Stimulated activated CD8-positive, alpha-beta memory T cell treated with anti-CD3 and anti-CD28 coated beads, Interleukin-12 subunit alpha, Interleukin-12 subunit beta, amount 100 ng/mL, for 1 hour (primary cell): ENCODE measurements at places on chromosomes 6 and 20.

GRCh38 chr20:50391444-50392137 lies 118.6 kb upstream of the PTPN1 start:
- DNase-seq = no peak

DNA sequence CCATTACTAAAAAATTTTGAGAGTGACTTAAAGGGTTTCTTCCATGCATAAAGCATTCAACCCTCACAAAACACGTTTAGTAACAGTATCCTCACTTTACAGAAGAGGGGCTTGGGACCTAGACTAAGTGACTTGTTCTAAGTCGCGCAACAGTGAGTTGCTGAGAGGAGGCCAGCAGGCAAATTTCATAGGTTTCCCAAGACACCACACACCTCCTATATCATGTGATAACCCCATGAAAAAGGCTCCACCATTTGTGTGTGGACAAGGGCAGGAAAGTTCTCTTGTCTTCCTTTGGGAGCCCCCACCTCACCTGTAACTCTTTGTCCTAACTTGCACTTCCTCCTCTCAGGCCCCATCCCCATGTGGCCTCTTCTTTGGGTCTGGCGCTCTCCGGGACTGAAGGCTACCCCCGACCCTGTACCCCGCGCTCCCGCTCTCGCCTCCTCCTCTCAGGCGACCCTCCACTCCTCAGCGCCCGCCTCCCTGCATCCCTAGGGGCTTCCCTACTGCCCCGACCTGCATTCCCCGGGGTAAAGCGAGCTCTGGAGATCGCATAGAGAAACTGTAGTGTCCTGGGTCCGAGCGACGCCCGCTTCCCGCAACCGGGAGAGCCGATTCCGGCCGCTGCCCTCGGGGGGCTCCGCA lies 392 bp downstream of the PSMB8 start:
- no peak for DNase-seq

DNA sequence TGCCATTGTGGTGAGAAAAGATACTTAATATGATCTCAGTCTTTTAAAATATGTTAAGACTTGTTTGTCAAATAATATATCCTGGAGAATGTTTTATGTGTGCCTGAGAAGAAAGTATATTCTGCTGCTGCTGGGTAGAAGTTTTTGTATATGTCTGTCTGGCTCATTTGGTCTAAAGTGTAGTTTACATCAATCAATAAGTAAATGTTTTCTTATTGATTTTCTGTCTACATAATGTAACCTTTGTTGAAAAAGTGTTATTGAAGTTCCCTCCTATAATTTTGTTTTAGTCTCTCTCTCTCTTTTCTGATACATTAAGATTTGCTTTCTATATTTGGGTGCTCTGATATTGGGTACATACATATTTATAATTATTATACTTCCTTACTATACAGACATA lies 201.2 kb downstream of the THBS2 start:
- DNase-seq = no peak

GRCh38 chr6:41786451-41787218 lies 859 bp upstream of the TOMM6 start:
- DNase-seq = peak; percentile 80

- no peak for DNase-seq
Measured at GRCh38 chr6:26403893-26404292, 1.8 kb downstream of the BTN3A1 start.

DNA sequence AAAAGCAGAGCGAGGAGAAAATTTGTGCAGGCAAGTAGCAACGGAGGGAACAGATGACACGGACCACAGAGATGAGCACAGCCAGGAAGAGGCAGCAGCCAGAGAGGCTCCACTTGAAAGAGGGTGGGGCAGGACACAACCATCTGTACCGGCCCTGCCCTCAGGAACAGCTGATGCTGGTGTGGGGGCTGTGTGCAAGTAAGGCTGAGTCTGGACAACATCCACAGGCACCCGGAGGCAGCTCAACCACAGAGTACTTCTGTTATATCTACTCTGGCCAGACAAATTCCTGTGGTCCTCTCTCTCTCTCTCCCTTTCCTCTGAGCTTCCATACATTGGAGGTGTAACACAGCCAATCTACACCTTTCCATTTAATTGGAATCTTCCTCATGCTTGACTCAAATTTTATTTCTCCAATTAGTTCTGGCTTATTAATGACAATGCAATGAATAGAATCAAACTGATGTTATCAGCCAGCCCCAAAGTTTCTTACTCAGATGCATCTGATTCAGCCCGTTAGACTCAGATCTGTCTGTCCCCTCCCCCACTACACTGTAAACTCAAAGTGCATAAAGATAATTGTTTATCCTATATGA lies 24.9 kb downstream of the KIF13A start:
- DNase-seq = no peak

DNA sequence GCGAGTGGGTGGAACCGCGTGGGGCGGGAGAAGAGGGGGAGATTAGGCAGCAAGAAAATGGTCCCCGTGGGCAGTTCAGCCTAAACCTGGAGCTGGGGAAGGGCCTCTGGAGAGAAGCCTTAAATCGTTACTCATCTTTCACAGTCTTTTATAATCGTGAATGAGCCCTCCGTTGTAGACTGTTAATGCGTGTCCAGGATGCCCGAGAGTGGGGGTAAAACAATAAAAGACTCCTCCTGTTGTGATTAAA lies 11.0 kb upstream of the ELOVL5 start:
- no peak for DNase-seq

- no peak for DNase-seq
Measured at GRCh38 chr6:131387562-131388447, 185.2 kb upstream of the ARG1 start.

DNA sequence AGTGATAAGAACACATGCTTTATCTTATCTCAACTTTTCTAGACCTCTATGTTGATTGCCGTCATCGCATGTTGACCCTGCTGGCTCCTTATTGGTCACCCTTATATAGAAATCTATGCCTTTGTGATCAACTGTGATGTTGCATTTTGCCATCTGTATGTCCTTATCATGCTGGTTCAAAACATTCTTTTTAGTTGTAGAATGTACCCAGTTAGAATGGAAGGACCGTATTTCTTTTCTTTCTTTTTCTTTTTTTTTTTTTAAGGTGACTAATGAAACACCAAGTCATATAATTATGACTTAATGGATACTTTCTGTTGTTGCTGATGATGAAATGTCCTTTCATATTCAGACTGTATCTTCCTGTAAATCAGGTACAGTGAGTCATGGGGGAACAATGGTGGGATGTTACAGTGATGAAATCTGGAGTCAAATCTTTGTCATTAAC lies 145.9 kb upstream of the CITED2 start:
- DNase-seq = no peak

DNA sequence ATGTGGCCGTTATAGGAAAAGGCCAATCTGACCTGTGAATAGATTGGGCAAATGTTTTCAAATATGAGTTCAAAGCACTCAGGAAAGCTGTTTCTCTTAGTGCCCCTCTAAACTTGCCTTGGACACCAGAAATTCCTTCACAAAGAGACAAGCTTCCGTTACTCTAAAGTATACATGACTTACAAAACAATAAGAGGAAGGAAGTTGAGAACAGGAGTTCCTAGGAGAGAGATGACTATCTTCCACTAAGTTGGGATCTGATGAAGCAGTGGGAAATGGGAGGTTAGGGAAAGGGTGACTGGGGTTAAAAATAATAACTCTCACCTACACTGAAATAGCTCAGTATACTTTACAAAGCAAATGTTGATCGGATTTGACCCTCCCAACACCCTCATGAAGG lies 50.0 kb downstream of the ISM1 start:
- DNase-seq = no peak
